COLO829 (cell line): ENCODE measurements at places on chromosomes 12 and 14.

DNA sequence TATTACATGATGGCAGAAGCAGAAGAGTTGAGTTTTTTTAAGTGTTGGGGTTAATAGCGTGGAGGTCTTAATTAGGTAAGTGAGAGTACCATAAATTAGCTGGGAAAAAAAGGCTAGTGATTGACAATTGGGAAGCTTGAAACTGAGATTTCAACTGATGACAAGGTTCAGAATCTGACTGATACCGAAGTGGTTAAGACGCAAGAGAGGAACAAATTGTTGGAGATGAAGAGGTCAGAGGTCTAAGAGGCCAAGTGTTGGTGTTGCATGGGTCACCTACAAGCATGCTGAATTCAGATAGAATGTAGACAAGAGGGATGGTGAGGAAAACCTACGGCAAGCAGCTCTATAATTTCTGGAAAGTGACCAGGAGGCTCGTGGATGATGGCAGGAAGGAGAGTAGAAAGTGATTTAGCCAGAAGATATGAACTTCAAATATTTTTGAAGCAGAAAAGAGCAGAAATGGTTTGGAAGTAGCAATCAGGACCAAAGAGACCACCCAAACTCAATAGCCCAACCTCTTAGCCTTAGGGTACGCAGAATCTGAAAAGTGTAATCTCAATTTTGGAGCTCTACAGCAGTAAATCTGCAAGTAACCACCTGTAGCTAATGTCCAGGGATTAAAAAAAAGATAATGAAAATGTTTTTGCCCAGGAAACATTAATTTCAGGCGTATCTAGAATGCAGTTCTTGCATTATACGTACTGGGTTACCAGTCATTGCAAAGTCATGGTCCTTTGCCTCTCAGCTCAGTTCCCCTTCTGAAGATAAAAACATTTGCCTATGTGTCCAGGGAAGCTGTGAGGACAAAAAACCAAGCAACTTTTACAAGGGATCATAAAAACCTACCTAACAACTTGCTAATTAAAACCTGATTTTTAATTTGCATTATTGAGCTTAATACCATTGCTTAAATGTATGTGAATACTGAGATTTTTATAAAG lies 1.7 kb upstream of the TMPO start:
- no peak for DNase-seq

- no peak for DNase-seq
Measured at GRCh38 chr12:46212108-46212982, 56.5 kb downstream of the SLC38A1 start.

GRCh38 chr12:114697741-114698565 lies 14.0 kb upstream of the TBX3 start:
- DNase-seq = no peak

DNA sequence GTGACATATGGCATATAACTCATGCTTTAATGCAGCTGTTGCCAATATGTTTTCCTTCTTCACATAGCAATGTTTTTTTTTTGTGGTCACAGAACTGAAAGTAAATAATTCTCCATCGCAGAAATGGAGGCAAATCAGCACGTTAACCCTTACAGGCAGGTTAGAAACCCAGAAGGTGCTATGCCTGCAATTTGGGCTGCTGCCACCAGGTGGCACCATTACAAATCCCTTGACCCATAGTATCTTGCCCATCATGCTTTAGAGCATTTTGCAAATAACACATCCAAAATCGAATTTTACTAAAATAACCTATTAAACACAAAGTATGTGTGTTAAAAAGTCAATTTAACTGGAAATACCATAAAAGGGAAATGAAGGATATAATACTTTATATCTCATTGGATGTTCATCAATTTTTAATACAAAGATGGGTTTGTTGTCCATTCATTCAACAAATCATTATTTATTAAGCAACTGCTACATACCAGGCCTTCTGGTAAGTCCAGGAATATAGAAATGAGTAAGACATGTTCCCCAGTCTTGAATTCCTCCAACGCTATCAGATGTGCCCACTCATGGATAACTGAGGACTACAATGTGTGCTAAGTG lies 340.1 kb downstream of the GLT1D1 start:
- peak; percentile 8 for DNase-seq

DNA sequence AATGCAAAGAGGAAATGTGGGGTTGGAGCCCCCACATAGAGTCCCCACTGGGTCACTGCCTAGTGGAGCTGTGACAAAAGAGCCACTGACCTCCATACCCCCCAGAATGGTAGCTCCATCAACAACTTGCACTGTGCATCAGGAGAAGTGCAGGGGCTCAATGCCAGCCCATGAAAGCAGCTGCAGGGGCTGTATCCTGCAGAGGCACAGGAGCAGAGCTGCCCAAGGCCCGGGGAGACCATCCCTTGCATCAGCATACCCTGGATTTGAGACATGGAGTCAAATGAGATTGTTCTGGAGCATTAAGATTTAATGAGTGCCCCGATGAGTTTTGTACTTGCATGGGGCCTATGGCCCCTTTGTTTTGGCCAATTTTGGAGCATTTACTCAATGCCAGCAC lies 1023.6 kb downstream of the VRK1 start:
- DNase-seq = no peak

DNA sequence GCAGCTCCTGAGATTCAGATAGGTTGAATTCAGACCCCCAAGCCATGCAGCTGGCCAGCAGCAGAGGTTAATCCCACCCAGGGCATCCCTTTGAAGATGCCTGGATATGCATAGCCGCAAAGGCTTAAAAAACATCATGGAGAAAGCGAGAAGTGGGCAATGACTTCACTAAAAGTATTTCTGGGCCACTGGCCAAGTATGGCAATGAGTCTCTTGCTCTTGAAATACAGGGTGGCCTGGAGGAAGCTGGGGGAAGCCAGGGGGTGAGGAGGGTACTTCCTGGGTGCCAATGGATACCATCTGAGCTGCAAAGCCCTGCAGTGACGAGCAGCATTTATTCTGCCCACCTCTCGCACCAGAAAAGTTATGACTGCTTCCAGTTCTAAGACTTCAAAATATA lies 539.3 kb upstream of the TBX3 start:
- no peak for DNase-seq

- DNase-seq = no peak
Measured at GRCh38 chr12:95857799-95858198, 953 bp upstream of the SNRPF start.

DNA sequence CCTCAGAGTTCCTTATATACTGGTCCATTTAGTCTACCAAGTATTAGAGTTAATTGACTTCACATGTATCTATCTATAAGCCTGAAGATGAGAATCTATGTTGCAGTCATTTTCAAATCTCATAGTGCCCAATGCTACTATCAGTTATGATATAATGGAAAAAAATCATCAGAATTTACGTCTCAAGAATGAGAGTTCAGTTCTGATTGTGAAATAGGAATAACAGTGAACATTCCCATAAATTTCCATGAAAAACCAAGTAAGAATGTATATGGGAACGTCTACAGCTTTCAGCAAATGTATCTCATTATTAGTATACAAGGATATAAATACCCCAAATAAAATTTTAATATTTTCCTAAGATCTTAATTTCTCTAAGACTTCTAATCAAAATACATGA lies 77.2 kb downstream of the PPP1R12A start:
- no peak for DNase-seq

- DNase-seq = no peak
Measured at GRCh38 chr12:54159589-54159988, 29.2 kb downstream of the SMUG1 start.

GRCh38 chr12:131537267-131537958 lies 173.5 kb upstream of the SFSWAP start:
- DNase-seq = no peak

DNA sequence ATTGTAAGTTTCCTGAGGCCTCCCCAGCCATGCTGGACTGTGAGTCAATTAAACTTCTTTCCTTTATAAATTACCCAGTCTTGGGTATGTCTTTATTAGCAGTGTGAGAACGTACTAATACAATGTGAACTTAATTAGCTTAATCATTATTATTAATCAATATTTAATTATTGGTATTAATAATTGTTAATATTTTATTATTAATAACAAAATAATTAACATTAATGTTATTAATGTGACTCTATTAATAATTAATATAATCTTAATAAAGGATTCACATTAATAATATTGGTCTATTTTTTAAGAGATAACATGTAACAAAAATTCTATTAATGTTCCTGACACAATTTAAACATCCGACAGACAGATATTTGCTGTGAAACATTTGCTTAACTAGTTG lies 164.9 kb upstream of the ATF7IP start:
- no peak for DNase-seq

DNA sequence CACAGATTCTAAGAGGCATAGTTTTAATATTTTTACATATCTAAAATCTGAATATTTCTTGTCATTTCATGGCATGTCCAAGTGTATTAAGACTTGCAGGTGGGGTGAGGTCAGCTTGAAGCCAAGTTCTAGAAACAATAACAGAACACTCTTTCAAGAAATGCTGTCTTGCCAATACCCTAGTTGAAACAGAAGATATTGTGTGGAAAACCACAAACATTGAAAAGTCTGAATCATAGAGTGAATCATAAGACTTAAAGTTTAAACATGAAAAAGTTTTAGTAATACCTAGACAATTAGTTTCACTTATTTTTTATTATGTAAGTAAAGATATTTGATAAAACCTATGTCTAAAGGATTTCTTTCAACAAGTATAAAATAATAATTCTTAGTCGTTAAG lies 191.5 kb upstream of the CAND1 start:
- DNase-seq = peak; percentile 41

DNA sequence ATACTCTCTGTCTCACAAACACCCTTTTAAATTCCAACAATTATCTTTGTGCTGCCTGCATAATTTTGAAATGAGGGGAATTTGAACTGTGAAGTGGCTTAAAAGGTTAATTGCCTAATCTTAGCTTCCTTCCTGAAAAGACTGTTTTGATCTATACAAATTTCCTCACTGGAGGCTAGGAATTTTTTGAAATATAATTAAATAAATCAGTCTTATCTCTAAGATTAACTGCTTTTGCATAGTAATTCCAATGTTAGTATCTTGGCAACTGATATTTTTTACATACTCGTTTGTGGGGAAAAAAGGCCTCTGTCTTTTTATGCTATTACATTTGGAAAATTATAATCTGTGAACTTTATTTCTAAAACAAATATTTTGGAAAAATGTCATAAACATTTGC lies 498.5 kb downstream of the TMTC2 start:
- DNase-seq = no peak

DNA sequence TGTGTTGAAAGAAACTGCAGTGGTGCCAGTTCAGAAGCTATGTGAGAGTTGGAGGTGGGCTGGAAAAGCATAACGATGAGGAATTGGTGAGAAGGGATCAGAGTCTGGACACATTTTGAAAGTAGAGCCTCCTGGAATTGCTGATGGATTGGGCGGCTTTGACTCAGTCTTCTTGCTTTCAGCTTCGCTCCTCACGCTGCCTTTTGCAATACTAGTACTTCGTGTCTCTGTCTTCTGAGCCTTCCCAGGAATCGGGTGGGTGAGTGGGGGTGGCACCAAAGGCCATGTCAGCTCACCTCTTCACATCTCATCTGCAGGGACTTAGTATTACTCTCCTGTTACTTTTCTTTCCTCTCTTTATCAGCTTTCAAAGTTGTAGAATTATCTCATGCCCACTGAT lies 101.6 kb upstream of the RFX4 start:
- DNase-seq = no peak

- no peak for DNase-seq
Measured at GRCh38 chr12:104576980-104577580, 120.3 kb downstream of the CHST11 start.

- no peak for DNase-seq
Measured at GRCh38 chr14:49733836-49734235, 34.1 kb upstream of the KLHDC2 start.

- DNase-seq = peak; percentile 81
Measured at GRCh38 chr14:92783813-92784431, 10.2 kb upstream of the GOLGA5 start.

DNA sequence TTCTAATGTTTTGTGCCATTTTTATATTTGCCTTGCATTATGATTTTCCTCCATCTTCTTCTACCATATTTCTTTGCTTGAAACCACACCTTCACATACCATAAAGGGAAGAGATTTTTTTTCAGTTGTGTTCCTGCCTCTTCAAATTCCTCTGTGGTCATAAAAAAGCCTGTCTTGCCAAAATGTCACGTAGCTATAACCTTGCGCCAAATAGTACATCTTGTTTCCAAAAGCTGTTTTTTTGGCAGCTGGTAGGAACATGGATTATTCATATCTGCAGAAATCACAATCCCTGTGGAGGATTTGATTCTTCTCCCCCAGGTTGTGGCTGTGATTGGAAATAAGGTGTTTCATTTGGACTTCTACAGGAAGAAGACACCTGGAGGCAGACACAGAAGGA lies 133.6 kb upstream of the SLC35F4 start:
- DNase-seq = no peak

DNA sequence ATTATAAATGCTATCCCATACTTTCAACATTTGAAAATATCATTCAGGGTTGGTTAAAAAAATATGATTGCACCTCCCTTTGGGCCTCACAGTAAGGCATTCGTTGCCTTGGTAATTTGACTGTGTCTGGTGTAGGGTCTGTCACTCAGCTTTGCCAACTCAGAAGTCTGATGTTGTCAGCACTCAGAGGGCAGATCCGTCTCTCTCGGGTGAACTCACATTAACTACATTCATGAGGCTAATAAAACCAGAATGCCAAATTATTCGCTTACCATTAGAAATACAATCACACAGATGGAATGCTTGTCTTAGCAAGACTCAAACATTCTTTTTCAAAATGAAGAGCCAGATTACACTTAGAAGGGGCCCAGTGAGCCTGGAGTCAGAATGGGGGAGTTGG lies 53.0 kb downstream of the NPAS3 start:
- no peak for DNase-seq

DNA sequence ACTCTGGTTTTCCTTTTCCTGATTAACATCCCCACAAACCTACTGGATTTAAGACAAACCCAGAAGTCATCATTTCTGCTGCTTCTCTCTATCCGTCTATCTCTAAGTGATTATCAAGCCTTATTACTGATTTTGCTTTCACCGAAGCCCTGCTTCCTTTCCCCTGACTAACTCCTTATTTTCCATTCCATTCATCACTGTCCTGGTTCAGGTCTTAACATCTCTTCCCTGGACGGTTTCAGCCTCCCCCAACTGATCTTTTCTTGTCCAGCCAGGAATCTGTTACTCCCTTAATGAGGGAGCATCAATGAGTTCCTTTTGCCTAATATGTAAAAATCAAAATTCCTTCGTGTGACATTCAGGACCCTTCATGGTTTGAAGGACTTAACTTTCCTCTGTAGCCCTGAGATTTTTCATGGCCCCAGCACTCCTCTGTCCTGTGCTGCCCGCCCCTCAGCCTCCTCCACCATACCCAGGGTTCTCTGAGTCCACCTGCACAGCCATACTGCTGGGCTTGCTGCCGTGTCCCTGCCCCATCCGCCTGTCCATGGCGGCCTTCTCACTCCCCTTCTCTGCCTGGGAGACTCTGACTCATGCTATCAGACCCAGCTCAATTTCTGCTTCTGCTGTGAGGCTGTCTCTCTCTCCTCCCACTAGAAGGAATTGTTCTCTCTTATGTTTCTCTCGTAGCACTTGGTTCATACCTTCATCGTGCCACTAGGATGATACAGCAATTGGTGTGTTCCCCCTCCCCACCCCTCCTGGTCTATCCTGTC lies 167.8 kb upstream of the HIF1A start:
- peak; percentile 31 for DNase-seq

- DNase-seq = no peak
Measured at GRCh38 chr12:34340534-34341361, 318.5 kb downstream of the ALG10 start.
